Breast epithelium (tissue), 4 donors: ENCODE measurements at places on chromosomes 2 and 18. TPM values are rescaled to one million over a fixed set of nuclear protein-coding genes. Genes with fewer than 3 reads are reported as not detected.

PRSS56 gene
- not detected for total RNA-seq

NCOA1 gene
- total RNA-seq: 69.2 TPM

POTEJ gene
- not detected for total RNA-seq

GRCh38 chr2:38464971-38465788 lies 88.1 kb upstream of the ATL2 start:
- peak overlapping the region; percentile 69 for H3K27ac ChIP-seq
- no peak for DNase-seq
- H3K4me1 ChIP-seq: peaks cover 7% of the 10 kb centered on the region

DNA sequence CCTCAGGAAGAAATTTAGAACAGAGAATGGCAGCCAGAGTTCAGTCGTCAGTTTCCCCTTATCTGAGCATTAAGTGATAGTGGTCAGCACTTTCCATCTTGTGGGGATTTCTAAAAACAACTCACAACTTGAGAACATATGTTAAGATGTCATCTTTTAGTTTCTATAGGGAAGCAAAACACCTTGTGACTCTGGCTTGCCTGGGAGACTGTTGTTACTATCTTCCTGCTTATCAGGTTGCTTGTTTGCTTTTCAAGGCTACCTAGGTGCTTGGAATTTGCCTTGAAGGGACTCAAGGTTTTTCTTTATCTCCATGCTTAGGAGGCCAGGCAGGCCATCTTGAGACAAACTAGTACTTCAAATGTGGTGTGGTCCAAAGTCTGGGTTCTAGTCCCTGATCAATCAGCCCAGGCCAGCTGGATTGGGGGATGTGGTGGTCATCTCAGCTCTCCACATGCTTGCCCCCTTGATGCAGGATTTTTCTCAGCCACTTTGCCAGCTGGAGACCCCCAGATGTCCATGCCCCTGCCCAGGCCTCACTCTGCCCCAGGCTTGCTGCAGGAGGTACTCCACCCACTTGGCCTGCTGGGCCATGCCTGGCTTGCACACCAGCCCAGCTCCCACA lies 125.9 kb downstream of the LYPD1 start:
- H3K4me1 ChIP-seq: no peaks in the 10 kb centered on the region
- no peak overlapping the region for H3K4me3 ChIP-seq
- no peak for DNase-seq

DNA sequence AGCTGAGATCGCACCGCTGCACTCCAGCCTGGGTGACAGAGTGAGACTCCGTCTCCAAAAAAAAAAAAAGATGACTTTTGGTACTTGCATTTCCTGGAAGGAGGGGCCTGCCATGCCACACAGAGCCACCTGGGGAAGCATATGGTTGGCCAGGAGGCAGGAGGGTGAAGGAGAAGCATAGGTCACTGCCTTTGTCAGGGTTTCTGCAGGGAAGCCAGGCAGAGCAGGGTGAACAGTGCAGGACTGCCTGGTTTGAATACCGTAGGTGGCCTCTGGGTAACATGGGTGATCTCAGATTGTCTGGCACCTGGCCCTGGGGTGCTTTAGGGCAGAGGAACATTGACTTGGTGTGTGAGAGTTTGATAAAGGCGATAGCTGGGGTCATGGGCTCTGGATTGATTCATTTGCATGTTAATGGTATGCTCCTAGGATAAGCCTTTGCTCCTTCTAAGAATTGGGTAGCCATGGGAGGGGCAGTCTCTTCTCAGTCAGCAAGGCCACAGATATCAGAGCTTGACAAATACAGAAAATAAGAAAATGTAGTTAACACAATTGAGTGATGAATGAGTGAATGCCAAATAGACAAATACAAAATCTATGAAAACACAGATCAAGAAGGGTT lies 124.0 kb upstream of the SEC11C start:
- H3K4me3 ChIP-seq: no peak overlapping the region
- no peak overlapping the region for H3K27ac ChIP-seq
- H3K27me3 ChIP-seq: no peaks in the 10 kb centered on the region
- DNase-seq: no peak
